Stimulated activated CD4-positive, alpha-beta T cell treated with anti-CD3 and anti-CD28 coated beads, Interleukin-2, amount 100 ng/mL, for 24 hours (primary cell): ENCODE measurements at places on chromosomes 16 and 17.

GRCh38 chr17:49035470-49036269, 38.5 kb downstream of the IGF2BP1 start:
- DNase-seq: peak; percentile 50

- no peak for DNase-seq
Observed at GRCh38 chr17:44010966-44011647, 3.7 kb downstream of the TMEM101 start.

DNA sequence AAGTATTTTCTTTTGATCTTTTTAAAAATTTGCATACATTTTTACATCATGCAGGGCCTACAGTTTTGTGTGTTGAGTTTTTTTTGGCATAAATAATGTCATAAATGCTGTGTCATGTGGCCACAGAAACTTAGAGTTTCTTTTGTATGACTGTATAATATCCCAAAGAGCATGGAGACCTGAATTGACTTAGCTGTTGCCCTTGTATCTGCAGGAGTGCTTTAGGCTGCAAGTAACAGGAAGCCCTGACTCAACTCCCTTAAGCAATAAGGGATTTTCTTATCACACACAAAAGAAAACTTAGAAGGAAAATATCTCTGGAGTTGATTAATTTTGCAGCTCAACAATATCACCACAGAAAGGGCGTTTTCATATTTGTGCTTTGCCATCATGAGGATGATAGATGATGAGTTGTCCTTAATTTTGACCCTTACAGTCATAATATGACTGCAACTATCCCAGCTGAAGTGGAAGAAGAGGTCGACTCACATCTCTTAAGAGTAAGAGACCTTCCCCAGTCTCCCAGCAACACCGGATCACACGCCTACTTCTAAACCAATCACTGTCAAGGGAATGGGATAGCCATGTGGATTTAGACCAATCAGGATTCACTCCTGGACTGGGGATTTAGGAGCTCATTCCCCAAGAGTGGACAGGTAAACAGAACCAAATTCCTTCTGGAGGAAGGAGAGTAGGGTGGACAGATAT, 138.9 kb downstream of the GSG1L start:
- no peak for DNase-seq

GRCh38 chr17:29042679-29043538, at the start of gene PIPOX:
TSS of gene PIPOX (plus strand) at chr17:29043141. CDS start at chr17:29043226, 85 bp downstream.
- DNase-seq: no peak

DNA sequence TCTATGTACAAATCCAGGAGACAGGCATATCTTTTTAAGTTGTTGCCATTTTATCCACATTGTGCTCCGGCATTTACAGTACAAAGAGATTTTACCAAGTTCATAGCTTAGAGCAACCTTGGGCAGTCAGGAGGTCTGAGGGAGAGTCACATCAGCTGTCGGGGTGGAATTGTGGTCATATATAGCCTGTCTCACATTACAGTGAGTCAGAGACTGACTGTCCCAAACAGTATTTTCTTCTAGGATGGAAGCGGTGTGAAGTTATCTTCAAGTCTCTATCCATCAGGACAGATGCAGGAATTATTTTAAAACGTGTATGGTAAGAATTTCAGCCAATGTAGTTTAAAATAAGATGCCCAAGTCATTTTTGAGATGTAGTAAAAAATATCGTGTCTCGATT, 53.0 kb downstream of the GPRC5B start:
- DNase-seq: no peak

- no peak for DNase-seq
Observed at GRCh38 chr17:49760932-49761558, 2.9 kb downstream of the FAM117A start.

- DNase-seq: no peak
Observed at GRCh38 chr16:12259651-12260050, 283.1 kb downstream of the SNX29 start.

DNA sequence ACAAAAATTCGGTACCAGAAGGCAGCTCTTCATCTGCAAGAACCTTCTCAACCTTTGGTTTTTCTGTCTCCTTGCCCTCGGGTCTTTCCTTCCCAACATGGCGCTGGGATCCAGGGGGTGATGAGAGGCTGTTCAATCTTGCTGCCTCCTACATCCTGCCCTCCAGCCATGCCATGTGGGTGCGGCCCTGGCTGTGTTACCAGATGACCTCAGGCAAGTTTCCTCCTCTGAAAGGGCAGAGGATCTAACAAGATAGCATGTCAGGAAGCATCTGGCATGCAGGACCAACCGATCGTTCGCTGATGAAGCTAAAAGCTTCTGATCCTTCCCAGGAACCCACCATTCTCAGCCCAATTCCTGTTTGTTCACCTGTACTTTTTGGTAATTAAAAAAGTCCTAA, 36.8 kb upstream of the BCAR1 start:
- no peak for DNase-seq

DNA sequence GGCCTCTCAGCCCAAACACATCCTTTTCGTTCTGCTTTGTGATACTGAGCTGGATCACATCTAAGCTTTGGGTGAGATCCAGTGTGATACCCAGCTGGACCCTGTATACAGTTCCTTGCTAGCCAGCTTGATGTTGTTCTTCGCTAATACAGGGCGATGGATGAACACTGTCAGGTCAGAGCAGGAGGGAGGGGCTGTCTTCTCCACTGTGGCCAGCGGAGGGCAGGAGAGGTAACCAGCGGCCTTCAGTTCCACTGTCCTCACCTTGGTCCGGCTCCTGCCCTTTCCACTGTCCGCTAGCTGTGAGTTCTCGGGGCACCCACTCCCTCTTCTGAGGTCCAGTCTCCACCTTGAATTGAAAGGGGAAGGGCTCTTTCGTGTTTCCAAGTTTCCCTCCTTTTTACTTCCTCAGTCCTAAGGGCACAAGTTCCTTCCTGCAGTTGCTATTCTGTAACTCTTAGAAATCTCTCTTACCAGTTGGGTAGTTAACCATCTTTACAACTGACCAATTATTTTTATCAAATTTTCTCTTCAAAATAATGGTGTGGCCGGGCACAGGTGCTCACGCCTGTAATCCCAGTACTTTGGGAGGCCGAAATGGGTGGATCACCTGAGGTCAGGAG, 3.0 kb upstream of the ZNF213 start:
- peak; percentile 53 for DNase-seq

- DNase-seq: no peak
Observed at GRCh38 chr17:79338152-79338551, 263.5 kb downstream of the ENGASE start.

DNA sequence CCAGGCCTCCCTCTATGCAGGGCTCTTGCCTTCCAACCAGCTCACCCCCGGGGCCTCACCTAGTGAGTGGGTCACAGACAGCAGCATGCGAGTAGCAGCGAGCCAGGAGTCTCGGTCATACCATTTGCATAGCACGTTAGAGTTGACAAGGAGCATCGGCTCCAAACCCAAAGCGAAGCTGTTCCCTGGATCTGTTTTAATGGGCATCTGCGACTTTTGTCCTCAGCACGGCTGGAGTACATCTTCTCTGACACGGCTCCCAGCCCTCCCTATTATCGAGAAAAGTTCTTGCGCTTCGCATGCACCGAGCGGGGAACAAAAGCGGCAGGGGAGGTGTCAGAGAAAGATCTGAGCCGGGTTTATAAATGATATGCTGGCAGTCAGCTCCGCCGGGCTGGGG, 253.3 kb downstream of the MAF start:
- no peak for DNase-seq

GRCh38 chr17:33113276-33113990, 121.8 kb downstream of the SPACA3 start:
- no peak for DNase-seq

GRCh38 chr16:86783636-86784626, 205.6 kb downstream of the FOXL1 start:
- no peak for DNase-seq

DNA sequence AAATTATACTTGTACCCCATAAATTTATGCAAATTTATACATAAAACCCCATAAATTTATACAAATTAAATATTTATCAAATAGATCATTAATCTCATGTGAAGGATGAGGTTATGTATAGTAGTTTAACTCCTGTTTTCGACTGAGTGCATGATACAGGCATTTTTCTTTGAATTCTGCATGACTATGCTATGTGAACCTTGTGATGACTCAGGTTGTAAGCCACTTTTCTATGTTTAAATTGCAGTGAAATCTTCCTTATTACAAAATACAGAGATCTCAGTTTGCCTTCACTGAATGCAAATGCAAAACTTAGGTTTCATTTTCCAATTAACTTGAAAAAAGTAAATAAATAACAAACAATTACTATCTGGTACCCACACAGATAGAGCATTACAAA, 843.7 kb downstream of the CDH11 start:
- DNase-seq: no peak

- peak; percentile 46 for DNase-seq
Observed at GRCh38 chr17:66655861-66656260, 179.1 kb upstream of the CACNG5 start.

DNA sequence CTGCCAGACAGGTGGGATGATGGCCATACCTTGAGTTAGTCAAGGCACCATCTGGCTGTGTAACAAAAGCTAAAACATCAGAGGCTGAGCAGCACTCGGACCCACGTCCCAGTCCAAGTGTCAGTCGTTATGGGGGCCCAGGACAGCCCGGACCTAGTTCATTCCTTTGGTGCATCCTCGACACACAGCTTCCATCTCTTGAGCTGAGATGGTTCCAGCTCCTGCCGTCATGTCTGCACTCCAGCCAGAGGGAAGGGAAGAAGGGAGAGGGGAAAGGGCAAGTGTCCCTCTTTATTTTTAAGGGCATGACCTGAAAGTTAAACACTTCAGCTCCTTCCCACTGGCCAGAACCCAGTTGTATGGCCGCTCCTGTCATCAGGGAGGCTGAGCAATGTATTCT, 218.0 kb downstream of the SEC14L1 start:
- DNase-seq: no peak

- no peak for DNase-seq
Observed at GRCh38 chr16:11370084-11370931, 25.0 kb downstream of the RMI2 start.

DNA sequence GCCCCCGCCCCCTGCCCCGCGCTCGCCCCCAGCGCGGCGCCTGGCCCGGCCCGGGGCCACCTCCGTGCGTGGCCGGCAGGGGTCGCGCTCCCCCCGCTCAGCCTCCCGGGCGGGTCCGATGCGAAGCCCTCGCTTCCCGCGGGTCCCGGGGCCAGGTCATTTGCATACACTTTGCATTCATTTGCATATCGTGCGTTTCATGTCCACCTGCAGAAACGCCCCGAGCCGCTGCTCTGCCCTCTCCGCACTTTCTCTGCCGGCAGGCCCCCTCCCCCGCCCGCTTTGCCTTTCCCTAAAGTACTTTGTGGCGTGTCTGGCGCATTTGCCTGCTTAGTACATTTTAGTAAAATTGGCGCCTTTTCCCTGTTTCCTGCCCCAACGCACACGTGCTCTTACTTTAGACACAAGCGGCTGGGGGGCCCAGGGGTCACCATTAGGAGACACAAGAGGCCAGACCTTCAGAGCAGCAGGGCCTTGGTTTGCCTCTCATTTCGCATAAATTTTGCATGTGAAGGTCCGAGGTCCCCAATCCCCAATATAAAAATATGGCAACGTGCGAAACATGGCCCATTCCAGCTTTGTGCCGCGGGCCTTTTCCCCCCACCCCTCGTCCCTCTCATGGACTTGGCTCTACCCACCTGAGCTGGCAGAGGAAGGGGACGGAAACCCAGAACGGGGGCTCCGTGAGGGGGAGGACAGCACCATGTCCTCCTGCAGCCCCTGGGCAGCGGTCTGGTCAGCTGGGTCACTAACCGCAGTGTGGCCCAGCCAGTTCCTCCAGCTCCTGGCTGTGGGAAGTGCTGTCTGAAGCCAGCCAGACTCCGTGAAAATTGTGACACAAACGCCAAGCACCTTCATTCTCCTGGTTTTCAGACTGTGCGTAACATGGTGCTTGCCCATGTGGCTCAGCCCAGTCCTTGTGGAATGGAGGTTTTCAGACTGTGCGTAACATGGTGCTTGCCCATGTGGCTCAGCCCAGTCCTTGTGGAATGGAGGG, 34.8 kb downstream of the CBFA2T3 start:
- peak; percentile 73 for DNase-seq

- no peak for DNase-seq
Observed at GRCh38 chr16:30784215-30784614, 2.8 kb downstream of the ZNF629 start.

GRCh38 chr16:11194913-11195312, 61.1 kb downstream of the SOCS1 start:
- no peak for DNase-seq

DNA sequence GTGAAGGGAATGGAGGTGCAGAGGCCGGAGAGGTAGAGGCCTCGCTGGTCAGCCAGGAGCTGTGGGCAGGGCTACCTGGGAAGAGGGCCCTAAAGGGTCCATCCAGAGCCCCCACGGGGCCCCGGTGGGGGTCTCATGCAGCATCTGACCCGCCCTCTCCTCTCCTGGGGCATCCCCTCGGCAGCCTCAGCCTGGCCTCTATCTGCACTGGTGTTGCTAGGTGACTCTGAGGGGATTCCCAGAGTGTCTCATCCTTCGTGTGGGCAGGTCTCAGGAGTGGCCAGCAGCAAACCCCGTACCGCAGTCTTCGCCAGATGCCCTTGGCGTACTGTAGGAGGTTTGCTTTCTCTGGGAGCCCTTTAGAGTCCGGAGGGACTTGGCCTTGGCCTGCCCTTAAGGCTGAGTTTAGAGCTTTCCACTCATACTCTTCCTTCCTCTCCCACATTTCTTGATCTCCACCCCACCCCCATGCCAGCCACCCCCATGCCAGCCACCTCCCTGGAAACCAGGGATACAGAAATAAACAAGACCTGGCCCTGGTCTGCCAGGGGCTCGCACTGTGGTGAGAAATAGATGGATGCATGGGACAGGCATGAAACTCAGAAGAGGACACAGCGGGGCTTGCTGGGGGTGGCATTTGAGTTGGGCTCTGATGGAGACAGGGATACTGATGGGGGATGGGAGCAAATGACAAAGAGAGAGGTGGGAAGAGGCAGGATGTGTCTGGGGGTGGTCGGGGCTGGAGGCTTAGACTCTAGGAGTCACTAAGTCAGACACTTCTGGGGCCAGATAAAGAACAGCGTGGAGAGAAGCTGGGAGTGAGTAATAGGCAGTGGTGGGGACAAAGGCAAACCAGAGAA, 9.9 kb downstream of the SLC5A10 start:
- no peak for DNase-seq

GRCh38 chr17:59427425-59427921, 96.0 kb downstream of the YPEL2 start:
- DNase-seq: peak; percentile 61

- DNase-seq: no peak
Observed at GRCh38 chr17:74464730-74465377, 1.6 kb upstream of the CD300A start.

GRCh38 chr16:12147681-12148080, 171.1 kb downstream of the SNX29 start:
- DNase-seq: no peak

- DNase-seq: no peak
Observed at GRCh38 chr17:15978606-15979005, 20.9 kb downstream of the ZSWIM7 start.

DNA sequence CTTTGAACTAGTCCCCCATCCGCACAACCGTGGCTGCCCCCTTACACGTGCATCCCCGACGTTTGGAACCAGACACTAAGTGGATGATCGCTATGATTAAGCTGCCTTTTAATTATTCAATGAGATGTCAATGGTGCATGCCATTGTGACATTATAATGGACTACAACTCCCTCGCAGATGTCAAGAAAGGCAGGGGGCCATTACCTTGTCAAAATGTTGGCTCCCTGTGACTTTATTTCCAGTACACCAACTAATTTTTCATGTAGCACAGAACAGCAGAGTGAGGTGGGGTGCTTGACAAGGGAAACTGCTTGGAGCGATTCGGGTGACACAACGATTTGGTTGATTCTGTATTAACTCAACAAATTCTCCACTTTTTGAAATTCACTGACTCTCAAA, 26.5 kb downstream of the ASIC2 start:
- DNase-seq: no peak
